ENCODE measurements at places on chromosomes 3 and 15.

DNA sequence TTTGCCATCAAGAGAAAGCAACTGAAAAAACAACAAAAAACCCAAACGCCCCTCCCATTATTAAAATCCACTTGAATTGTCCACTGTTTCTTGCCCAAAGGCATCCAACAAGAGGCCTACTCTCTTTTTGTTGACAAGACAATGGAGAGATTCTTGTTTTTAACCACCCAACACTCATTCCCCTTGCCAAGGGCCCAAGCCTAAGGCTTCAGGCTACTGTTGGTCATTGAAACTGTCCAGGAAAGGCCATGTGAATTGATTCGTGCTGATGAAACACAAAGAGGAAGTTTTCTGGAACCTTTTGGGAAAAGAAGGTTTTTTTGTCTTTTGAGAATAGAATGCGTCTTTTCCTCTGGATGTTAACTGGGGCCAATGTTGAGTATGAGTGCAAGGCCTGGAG, 157.4 kb upstream of the PFN2 start:
- no peak for DNase-seq

DNA sequence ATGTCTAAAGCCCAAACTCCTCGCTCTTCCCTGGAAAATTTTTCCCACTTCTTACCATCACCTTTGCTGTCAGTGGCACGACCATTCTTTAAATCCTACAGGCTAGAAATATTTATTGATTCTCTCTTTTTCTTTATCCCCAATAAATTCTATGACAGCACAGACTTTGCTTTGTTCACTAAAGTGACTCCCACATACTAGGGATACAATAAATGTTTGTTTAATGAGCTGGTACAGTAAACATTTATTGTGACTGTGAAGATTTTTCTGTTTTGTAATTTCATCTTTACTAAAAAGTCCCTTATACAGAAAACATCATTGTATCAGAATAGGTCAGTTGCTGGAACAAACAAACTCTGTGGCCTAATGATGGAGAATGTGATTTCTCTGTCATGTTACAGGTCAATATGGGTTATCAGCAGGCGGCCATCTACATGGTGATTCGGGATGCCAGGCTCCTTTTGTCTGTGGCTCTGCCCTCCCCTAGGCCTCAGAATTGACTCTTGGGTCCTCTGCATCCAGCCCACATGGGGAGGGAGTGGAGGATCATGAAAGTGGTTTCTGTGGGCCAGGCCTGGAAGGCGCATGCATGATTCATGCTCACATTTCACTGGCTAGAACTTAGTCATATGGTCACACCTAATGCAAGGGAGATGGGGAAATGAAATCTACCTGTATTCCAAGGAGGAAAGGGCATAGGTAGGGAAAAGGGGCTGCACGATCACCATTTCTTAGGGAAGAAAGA, 22.7 kb upstream of the KNG1 start:
- DNase-seq = no peak

- DNase-seq = no peak
Measured at GRCh38 chr3:57087361-57088092, 27.1 kb downstream of the SPATA12 start.

GRCh38 chr3:14096742-14097141, 27.9 kb downstream of the CHCHD4 start:
- DNase-seq = no peak

GRCh38 chr15:26394801-26395200, 378.1 kb downstream of the GABRB3 start:
- DNase-seq = no peak

- no peak for DNase-seq
Measured at GRCh38 chr3:123341871-123342630, 106.8 kb downstream of the ADCY5 start.

DNA sequence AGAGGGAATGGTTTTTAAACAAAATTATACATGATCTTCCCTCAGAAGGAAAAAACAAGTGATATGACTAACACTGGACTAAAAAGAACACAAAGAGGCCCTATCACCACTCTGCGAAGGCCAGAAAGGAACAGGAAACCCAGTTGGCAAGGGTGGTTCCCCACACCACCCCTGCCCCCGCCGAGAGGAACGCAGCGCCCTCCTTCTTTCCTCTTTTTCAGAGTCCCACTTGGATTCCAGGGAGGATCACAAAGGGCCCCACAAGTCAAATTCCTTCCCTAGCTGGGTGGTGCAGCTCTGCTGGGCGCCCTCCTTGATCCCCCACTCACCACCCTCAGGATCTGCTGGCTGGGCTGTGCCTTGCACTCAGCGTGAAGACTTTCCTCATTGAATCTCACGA, 29.8 kb downstream of the PLA1A start:
- DNase-seq = no peak

DNA sequence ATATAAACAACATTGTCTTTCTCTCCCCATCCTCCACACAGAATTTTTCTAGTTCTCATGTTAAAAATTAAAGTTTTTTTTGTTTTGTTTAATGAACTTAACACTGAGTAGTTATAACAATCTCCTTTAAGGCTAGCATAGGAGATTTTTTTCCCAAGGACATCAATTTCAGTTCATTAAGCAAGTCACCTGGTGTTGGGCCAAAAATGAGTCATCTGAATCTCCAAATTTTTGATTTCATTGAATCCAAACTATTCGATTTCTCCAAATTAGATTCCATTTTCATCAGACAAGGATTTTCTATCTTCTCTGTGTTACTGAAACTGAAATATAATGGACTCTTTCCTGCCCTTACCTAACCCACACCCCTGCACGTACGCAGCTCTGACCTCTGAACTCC, 631.4 kb upstream of the MDFIC2 start:
- DNase-seq = peak; percentile 18

DNA sequence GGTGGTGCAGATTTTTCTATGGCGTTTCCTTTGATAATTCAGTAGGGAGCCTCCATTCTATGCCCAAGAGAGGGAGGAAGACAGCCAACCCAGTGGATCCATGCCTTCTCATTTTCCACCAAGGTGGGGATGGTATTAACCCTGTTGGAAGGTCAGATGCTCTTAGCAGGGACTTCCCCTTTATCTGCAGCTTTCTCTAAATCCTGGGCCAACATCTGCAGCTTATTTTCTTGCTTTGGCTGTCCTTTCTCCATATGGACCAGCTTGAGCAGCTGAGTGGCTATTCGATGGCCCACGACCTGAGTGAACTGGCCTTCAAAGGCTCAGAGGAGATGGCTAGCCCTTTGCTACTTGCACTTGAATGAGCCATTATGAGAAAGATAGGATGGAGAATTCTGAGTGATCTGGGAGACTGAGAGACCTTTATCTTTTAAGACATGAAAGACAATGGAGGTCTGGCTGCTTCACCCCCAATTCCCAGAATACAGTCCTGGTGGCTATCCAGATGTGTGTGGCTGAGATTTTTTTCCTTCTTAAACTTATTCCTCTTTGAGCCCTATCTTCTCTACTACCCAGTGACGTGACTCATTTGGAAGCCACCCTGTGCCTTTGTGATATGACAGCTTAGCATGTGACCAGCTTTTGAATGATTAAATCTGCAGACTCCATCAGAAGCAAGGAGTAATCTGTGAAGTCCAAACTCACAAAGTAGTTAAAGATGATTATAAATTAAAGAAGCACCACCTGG, 39.6 kb upstream of the TRAK1 start:
- no peak for DNase-seq

DNA sequence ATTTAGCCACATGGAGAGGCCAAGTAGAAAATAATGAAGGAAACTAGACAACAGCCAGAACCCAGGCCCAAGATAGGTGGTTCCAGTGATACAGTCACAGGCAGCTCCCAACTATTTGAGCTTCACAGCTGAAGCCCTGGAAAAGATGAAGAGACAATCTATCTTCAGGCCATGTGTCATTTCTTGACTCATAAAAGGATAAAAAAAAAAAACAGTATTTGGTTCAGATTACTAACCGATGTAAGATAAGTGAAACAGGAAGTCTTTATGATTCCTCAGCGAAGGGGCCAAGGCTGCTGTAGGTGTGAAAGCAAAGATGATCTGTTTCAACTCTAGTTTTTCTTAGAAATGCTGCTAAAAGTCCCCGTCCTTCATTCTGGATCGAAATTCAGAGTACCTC, 394.6 kb downstream of the ZNF385D start:
- no peak for DNase-seq

GRCh38 chr3:47605652-47606051, 27.0 kb upstream of the CSPG5 start:
- no peak for DNase-seq

DNA sequence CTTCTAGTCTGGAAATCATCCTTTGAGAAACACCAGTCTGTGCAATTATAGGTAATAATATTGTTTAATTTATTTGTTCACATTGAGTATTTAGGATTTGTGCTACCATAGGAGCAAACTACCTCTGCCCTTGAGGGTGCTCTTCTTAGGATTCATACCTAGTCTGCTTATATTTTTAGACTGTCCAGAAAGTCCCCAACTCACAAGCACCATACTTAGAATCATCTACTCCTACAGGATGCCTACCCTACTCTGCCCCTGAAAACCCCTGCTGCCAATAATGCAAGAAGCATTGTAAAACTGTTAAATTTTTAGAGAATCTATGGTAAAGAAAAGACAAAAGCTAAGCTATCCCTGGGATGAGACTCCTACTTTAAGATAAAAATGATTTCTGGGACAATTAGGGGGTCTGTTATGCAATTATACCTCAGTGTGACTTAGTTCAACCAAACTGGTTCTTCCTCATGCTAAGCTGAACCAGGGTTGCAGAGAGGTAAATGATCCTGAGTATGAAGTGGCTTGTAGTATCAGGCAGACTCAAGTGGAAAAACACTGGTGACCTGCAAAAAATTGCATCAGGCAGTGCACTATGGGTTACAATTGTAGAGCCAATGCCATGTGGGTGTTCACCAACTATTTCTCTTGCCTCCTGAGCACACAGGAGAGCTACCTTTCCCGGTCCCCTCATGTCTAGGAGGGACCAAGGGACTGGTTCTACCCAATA, 133.3 kb downstream of the TNIK start:
- no peak for DNase-seq

DNA sequence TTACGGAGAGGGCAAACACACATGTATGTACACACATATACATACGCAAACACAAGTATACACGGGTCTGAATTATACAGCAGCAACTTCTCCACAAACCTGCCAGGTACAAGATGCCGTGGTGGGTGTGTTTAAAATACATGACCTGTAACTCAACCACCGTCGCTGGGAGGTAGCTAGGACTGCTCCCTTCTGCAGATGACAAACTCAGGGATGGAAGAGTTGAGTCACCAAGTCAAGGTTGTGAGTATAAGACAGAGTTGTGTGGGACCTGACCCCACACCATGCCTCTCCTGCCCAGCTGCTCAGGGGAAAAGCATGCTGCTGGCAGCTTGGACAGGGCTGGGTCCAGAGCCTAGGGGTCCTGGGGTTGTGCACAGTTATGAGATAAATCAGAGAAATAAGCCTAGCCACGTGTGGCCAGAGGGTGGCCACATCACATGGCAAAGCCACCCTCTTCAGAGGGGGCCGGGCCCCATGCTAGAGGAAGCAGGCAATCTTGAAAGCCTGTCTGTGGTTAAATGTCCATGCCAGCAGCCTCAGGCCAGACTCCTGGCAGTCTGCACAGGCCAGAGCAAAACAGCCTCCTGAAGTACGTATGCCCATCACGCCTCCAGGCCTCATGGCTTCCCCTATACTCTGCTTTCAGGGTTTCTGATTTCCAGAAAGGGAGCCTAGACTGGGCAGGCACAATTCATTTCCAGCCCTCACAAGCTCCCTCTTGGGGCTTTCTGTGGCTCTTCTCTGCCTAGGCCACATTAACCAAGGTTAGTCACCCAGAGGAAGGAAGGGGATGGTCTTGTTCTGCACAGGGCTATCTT, 107.7 kb upstream of the RPL32 start:
- peak; percentile 73 for DNase-seq

DNA sequence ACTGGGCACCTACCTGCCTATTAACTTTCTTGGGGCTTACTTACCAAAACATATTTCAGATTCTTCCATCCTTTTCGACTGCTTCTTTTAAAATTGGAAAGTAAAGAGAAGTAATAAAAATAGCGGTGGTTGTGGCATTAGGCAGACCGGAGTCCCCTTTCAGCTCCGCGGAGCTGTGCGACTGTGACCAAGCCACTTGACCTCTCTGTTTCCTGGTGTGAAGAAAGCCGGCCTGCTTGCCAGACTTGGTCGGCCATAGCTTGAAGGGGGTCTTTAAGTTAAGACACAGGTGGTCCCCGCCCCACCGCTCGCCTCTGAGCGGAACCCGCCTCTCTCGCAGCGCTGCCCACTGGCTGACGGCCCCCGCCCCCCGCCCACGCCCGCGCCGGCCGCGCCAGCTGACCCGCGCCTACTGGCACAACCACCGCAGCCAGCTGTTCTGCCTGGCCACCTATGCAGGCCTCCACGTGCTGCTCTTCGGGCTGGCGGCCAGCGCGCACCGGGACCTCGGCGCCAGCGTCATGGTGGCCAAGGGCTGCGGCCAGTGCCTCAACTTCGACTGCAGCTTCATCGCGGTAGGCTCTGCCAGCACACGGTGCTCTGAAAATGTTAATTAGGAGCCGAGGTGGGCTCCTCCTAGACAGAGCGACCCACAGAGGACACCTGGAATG, 18.3 kb downstream of the NOX5 start:
- no peak for DNase-seq

- peak; percentile 47 for DNase-seq
Measured at GRCh38 chr3:114179575-114179974, 723 bp upstream of the DRD3 start.

DNA sequence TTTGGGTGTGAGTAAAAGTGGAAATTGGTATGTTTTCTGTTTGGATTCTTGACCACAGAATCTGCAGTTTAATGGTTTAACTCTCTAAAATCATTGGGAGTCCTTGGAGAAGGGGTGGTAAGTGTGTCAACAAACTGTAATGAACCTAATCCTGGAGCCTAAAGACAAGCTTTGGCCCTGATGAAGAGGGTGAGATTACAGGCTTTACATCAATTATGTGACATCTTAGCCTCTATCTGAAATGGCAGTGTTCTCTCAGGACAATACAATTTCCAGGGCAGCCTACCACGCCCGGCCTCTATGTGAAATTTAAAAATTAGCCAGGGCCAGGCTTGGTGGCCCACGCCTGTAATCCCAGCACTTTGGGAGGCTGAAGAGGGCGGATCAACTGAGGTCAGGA, 4.3 kb upstream of the PKM start:
- no peak for DNase-seq

GRCh38 chr15:23671481-23671880, 15.6 kb downstream of the NDN start:
- DNase-seq = no peak

- no peak for DNase-seq
Measured at GRCh38 chr3:100366424-100366823, 31.9 kb downstream of the NIT2 start.

DNA sequence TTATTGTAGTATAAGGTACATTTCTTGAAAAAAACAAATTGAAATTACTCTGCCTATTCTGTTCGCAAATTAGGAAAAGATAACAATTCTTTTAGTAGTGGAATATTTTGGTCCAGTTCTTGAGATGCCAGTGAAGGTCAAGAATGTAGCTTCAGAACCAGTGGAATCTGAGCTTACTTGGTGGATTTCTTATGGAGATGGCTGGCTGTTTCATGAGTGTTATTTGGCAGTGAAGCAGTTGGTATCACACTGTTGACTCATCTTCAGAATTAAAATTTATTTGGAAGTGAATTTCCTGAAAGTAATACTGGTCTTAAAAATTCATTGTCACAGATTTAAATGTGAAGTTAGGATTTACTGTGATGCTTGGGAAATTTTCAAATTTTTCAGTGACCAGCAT, 19.1 kb downstream of the RNF13 start:
- peak; percentile 35 for DNase-seq

GRCh38 chr3:155753038-155753639, 8.3 kb upstream of the PLCH1 start:
- peak; percentile 34 for DNase-seq
